ENCODE measurements at places on chromosomes 2 and 18.

DNA sequence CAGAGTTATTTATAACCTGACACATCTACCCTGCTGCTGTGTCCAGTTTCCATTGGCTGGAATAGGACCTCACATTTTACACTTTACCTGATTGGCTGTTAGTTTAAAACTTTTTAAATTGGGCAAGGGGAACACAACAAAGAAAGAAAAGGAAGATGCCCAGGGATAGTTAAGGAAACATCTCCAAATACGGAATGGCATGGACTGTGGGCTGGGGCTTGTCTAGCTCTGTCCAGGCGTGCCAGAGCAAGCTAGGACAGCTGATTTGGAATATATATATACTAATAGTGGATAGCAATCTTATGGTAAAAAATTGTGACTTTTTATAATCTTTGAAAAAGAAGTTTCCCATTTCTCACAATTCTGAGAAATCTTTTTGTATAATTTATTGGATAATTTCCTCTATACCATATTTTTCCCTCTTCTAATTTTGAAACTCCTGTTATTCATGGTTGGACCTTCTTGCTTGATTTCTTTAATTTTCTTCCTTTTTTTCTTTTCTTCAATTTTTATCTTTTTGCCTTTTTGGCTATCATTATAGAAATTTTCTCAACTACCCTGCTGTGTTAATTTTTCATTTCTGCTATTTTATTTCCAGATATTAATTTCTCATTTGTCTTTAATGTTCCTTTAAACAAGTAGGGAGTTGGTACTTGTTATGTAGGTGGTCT is 55.9 kb downstream of the COMMD1 start:
- no peak for DNase-seq

- DNase-seq, result no peak
Measured at GRCh38 chr2:142075826-142076225, 55.0 kb downstream of the LRP1B start.

GRCh38 chr18:52409727-52410126 is 69.7 kb downstream of the DCC start:
- peak; percentile 4 for DNase-seq

DNA sequence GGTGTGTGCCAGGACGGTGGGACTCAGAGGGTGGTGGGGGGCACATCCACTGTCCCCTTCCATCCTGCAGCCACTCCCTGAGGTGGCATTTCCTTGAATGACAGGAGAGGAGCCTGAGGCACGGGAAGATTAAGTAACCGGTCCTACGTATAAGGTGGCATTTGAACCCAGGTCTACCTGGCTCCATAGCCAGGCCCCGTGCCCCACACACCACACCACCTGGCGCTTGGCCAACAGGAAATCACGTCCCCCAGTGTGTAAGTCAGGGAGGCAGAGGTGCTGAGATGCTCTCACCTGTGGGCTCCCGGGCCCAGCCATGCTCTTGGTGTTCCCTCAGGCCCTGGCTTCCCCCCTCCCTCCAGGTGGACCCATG is 53.7 kb downstream of the HPCAL1 start:
- no peak for DNase-seq

DNA sequence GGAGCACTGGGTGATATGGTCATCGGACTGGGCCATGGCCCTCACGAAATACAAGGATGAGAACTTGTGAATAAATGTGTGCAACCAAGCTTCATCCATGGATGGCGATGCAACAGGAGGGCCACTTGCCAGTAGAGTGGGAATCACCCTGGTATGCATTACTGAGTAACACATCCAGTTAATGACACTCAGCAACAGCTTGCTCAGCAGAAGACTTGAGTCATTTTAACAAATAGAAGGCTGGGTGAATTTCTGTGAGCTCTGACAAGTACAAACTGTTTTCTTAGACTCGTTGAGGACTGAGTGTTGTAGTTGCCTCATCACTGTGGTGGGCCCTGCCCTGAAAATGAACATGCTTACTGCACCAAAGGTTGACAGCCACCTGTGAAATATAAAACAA is 221.6 kb downstream of the NCKAP5 start:
- peak; percentile 91 for DNase-seq

DNA sequence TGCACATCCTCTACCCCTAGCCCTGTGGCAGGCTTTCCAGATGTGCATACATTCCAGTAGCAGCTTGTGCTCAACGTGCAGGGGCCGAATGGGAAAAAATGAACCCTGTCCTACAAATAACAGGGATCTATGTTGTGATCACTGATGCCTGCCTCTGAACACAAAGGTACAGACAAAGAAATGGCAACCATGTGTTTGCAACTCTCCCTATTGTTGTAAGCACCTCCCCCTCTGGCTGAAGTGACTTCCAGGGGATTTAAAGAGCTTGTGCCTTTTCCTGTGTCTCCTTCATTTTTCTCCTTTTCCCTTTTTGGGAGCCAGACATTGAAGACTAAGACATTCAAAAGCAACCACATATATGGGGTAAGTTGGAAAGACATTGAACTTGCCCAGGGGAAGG is 21.6 kb downstream of the ARHGAP25 start:
- no peak for DNase-seq

GRCh38 chr18:54737986-54738385 is 90.3 kb upstream of the RAB27B start:
- peak; percentile 78 for DNase-seq

DNA sequence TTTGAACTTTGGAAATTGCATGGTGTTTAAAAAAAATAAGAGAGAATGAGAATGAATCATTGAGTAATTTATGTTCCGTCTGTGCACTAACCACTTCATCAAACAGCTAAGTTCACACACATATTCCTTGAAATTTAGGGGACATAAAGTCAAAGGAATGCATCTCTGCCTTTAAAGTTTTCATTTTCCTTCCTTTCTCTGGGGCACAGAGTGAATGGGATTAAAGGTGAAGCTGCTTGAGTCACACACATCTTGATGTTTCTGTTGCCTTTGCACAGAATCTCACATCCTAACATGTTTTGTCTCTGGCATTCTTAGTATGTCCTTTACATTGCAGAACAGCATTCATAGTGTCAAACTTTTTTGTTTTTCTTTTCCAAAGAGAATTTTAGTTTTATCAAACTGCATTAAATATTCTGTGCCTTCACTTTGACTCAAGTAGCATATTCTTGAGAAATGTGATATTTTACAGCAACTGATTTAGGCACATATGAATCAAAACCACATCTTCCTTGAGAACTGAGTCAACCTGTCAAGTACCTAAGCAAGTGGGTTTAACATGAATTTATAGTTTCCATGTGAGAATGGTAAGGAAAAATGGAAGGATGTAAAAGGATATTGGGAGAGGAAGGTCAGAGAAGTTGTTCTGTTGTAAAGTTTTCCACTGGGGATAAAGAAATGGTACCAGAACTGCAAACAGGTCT is 169.1 kb upstream of the THUMPD2 start:
- peak; percentile 62 for DNase-seq

DNA sequence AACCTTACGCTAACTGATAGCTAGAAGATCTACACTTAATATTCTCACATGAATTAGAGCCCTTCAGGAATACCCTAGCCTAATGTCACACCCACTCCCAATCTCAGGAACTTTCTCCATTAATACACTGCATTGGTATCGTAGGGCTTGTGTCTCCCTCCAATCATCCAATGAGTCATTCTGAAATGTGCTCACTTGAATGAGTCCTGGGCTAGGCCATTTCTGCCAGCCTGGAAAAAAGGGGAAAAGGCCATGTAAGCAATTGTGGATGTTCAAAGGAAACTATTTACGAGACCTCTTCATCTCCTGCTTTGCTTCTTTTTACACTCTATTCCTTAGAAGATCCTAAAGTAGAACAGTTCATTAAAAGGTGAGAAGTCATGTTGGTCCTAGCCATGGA is 18.8 kb downstream of the ZEB2 start:
- peak; percentile 71 for DNase-seq

DNA sequence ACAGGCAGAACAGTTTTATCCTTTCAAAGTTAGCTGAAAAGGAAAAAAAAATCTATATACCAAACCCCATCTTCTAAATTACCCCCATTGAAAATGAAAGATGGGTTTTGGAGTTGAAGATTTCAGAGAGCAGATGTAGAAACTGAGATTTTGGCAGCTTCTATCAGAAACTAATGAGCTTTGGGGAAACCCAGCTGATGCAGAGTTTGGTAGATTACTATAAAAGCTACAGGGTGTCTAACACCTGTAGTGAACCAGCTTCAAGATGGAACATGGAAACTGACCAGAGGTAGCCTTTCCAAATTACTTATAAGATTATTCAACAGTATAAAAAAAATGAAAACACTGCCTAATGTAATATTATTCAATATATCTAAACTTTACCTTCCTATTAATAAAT is 583.1 kb downstream of the XIRP2 start:
- no peak for DNase-seq

DNA sequence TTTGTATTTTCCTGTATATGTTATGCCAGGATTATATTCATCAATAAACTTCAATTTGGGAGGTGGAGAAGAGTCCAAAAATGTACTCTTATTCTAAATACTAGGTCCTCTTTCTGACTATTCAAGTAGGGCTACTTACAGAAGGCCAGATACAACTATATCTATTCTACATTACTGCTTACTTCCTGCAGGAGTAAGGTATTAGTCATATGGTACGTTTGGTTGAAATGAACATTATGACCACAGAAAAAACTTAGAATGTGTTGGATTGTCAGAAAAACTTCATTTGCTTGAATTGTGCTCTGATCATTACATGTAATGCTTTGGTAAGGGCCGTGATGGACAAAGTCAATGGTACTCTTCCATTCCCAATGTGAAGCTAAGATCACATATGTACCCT is 35.0 kb downstream of the STAT4 start:
- peak; percentile 45 for DNase-seq

DNA sequence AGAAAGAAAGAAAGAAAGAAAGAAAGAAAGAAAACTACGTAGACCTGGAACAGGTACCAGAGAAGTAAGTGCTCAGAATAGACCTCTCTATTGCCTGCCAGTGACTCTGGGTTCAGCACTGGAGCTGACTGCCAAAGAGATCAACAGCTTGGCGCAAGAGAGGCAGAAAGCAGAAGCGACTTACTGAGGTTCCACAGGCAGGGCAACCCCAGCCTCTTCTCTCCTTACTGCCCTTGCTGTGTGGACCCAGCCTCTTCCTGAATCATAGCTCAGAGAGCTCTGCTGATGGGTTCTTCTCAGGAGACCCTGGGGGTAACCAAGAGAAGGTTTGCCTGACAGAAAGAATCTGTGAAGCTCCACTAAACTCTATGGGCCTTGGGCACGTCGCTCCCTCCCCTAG is 7.1 kb downstream of the CAPN13 start:
- DNase-seq, result no peak

- no peak for DNase-seq
Measured at GRCh38 chr2:174246944-174247381, 1.4 kb downstream of the OLA1 start.

GRCh38 chr2:51920509-51920908 is 888.6 kb upstream of the NRXN1 start:
- no peak for DNase-seq

DNA sequence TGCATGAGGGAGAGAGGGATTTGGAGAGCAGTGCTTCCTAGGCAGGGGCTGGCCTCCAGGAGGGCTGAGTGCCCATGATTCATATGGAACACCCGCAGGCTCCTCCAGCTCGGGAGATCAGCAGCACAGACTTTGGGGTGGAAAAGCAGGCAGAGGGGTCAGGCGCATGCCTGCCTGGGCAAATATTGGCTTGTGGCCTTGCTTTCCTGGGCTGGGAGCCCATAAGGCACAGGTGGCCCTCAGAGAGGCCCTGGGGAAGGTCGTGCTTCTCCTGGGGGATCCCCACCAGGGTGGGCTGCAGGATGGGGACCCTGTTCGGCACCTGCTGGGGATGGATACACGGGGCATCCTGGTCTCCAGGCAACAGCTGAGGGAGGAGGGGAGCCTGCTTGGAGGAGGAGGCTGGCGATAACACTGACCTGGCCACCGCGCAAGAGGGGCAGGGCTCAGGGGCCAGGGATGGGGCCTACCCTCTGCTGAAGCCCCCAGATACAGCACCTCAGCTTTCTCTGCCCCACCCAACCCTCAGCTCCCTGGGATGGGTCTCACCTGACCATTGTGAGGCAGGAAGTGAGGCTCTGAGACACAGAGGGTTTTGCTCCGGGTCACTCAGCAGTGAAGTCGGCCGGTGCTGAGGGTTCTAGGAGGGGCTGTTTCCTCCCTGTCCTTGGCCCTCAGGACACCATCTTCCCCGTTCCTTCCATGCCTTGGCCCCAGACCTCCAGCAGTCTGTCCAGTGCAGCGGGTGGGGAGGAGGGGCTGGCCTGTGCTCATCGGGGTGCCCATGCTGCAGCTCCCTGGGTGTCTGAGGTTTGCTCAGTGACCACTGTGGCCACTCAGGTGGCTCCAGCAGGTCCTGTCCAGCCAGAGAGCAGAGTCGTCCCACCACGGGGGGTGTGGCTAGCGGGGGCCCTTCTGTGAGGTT is 12.0 kb downstream of the AQP12A start:
- DNase-seq, result no peak

- DNase-seq, result peak; percentile 29
Measured at GRCh38 chr18:7754258-7754657, 187.1 kb downstream of the PTPRM start.
